ENCODE measurements at places on chromosomes 5 and 9.
A peak's percentile ranks its signal among the peaks of the same experiment; 100 is the strongest.

DNA sequence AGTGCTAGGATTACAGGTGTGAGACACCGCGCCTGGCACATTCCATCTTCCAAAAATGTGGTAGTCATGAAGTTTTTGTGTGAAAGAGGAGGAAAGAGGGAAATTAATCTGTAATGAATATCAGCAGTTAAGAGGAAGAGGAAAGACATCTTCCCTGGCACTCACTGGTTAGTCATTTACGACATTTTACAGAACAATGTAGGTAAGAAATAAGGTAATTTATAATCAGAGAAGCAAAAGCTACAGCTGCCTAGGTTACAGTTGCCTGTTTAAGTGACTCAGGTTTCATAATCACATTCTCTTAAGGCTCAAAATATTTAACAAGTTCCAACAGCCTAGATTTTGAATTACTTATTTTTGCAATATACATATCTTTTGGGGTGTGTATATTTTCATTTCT, 26.9 kb downstream of the CNOT6 start:
- DNase-seq: peak; percentile 2

DNA sequence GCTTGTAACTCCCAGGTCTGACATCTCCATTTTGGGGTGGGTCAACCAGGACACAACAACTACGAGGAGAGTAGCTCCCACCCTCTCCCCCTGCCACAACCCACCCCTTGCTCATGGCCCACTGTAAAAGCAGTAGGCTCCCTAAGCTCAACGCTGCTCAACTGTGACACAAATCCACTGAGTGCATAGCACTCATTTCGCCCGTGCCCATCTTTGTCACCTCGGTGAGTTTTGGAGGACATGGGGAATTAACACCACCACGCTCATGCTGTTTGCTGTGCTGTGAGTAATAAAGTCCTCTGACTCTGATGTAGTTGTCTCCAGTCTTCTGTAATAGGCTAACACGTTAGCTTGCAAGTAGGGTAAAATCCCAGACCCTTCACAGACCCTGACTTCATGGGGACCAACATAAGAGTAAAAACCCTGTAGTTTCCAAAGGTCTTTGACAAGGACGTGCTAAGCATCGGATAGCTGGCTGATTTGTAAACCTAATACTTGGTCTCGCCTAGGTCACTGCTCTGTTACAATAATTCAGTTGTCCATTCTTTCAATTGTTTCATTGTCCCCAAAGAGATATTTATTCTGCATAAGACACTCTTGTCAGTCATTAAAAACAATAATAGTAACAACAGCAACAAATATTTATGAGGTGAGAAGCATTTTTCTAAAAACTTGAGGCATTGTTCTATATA, 7.7 kb downstream of the PLGRKT start:
- no peak for DNase-seq

DNA sequence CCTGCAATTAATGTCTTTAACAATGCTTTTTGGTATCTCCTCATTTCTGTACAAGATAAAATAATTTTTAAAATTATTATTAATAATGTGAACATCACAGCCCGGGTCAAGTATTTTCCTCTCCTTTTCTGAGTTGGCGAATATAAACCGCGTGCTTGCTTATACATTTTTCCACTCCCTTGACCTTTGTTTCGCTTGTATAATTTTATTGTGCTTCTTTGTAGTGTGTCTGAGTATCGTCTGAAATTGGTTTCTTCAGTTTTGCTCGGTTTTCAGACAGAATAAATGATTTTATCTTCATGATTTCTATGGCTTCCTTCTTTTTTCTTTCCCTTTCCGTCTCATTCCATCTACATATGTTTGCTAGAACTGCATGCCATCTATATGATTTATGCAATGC, 448.5 kb downstream of the MAT2B start:
- no peak for DNase-seq

DNA sequence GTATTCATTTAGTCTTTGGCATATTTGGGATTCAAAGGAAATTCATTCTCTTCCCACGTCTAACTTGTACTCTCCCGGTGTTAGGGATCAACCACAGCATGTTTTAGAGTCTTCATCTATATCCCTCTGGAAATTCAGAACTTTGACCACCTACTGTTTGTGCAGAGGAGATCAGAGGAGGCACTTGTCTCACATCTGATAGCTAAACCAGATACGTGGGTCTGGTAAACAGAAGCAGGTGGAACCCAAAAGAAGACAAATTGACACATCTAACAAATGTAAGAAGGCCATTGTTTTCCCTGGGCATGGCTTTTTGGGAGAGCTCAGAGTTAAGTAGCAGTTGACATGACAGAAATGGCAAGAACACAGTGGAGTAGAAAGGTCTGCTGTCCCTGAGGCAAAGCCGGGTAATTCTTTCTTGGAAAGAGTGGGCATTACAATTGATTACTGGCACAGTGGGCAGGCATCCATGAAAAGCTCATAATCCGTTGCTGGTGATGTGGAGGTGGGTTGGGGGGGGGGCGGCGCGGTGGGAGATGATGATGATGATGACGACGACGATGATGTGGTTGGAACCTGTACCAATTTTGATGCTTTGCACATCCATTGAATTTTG, 27.5 kb downstream of the PIP5K1B start:
- DNase-seq: no peak

- no peak for DNase-seq
These were observed 105.5 kb upstream of the SPATA31C2 start for GRCh38 chr9:88243736-88244135.

- no peak for DNase-seq
These were observed 27.3 kb downstream of the ELL2 start for GRCh38 chr5:95934207-95934804.

GRCh38 chr9:98998441-98999151, 54.9 kb downstream of the COL15A1 start:
- DNase-seq: peak; percentile 80

DNA sequence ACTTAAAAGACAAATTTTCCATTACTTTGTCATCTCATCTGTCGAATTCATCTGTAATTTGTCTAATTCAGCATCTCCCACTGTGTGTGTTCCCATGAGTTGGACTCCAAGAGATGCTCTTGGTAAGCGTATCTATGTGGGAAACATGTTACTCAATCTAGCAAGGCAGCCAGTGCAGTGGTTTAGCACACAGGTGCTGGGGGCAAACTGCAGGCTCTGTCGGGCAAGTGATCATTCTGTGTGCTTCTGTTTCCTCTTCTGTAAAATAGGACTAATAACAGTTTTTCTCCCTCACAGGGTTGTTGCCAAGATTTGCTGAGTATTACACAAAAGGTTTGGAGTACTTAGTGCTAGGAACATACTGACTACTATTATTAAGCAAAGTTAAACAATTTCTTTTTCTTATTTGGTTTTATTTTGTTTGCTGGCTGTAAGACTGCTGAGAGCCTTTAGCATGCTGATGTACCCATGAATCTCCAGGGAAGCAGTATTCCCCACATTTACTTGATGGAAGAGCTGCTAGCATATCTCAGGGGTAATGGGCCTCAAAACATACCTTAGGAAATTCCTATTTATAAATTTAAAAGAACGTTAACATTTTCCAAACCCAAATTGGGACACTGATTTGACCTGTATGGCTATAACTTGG, 709 bp upstream of the GAPT start:
- no peak for DNase-seq

DNA sequence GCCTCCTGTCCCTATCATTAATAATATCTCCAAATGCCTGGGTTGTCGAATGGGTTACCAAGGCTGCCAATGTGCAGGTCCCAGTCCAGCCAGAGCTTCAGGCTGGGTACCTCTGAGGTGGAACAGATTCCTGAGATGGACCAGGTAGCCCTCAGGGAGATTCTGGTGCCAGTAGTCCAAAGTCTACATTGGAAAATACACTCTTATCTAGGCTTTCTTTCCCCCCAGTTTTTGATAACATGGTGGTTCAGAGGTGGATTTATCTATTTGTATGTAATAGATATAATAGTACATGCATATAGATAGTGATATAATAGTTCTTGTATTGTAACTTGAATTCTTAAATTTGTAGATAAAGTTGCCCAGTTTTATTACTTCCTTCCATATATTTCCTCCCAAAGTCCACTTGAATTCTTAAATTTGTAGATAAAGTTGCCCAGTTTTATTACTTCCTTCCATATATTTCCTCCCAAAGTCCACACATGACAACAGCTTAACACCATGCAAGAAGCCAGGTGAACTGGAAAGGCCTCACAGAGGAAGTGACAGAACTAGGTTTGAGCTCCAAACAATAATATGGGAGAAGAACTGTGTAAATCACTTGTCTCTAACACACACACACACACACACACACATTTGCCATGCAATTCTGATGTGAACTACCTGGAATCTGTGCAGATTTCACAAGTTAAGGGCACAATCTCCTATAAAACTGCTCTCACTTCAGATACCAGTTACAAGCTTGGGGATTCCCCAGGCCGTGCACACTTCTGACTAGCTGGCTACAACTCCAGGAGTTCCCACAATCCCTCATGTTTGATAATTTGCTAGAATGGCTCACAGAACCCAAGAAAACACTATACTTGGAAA, 30.7 kb upstream of the ERAP1 start:
- DNase-seq: no peak

DNA sequence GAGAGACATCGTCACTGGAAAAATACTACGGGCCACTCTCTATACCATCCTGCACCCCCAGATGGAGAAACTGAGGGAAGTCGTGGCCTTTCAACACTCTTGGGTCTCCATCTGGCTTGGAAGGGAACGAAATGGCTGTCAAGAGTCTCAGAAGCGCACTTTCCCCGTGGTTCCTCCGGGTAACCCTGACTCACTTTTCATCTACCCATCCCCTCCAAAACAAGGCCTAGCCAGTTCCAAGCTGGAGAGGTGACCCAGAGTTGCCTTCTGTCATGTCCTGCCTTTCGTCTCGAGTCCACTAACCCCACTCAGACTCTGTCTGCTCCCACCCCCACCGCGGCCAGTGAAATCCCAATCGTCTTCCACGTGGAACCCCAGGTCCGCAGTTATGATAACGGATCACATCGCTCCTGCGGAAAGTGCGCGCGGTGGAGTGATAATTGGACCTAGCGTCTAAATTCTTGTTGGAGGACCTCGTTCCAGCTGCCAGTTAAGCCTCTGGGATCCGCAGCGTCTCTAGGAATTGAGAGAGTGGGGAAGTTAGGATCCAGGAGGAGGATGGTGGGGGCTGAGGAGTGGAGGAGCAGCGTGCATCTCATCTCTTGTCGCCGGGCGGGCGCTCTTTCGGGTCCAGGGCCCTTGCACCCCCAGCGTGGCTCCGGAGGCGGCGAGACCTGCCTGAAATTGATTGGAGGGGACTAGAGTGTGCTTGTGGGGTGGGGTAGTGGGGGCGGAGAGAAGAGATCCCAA, 4.6 kb downstream of the CDKN2A start:
- DNase-seq: no peak

GRCh38 chr9:131272212-131272611, 4.1 kb downstream of the FAM78A start:
- no peak for DNase-seq

GRCh38 chr9:95516734-95517558, at the start of gene PTCH1:
Gene PTCH1, minus strand, starts transcription at chr9:95516971.
- peak; percentile 53 for DNase-seq

GRCh38 chr5:81657386-81657785, 93.5 kb downstream of the SSBP2 start:
- no peak for DNase-seq

DNA sequence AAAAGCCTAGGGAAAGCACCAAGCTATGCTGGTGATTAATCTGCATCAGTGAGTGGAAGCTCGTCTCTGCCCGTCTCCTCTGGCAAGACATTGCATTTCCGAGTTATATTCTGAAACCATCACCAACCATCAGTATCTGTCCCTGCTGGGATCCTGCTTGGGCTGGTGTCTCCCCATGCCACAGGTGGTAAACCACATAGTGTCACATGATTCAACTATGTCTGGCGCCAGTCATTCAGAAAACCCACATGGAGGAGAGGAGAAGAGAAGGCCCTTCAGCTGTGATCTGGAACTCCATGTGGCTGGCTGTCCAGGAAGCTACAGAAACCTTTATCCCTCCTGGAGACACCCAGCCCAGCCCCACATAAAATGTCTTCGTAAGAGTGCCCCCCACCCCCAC, 4.8 kb downstream of the IL9 start:
- DNase-seq: no peak

DNA sequence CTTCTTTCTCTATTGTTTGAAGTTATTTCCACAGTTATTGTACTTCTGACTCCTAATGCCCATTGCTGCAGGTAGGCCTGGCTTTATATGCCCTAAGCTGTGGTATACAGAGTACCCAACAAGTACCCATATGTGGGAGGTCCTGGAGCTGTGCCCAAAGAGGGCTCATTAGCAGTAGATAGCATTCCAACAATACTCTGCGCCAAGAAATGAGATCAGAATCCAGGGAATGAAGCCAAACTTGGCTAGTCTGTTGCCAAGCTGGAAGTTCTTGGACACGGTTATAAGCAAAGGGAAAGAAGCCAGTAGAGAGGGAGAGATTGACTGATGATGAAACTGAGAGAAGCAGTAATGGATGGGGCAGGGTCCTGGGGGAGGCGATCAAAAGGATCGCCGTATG, 29.7 kb upstream of the FAM169A start:
- peak; percentile 58 for DNase-seq

GRCh38 chr9:79700607-79701360, 129.0 kb downstream of the TLE4 start:
- DNase-seq: no peak

- no peak for DNase-seq
These were observed 110.5 kb downstream of the SV2C start for GRCh38 chr5:76193635-76194034.

- DNase-seq: no peak
These were observed 943 bp downstream of the CLTB start for GRCh38 chr5:176415240-176415951.

GRCh38 chr9:91148306-91148705, 213.4 kb downstream of the AUH start:
- no peak for DNase-seq
